ENCODE measurements at places on chromosomes 2 and 18.

DNA sequence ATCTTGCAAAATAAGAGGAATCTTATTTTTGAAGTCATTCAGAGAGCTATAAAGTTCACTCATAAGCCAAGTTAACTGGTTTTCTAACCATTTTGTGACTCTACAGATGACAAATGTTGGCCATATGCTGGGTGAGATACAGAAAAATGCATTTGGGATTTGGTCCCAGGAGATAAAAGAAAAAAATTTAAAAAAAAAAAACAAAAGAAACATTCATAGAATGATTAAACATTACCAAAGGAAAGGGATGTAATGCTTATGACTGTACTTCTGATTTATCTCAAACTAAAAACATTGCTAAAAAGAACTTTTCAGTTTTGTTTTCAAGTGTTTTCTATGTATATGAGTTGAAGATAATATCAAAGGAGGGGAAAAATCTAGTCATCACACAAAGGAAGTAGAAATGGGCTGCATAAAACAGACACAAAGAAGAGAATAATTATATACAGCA, 43.1 kb downstream of the PELI1 start:
- DNase-seq, result no peak
- peak overlapping the region; percentile 41 for H3K4me3 ChIP-seq
- H3K27ac ChIP-seq, result peak overlapping the region; percentile 75
- peaks cover 63% of the 10 kb centered on the region for H3K4me1 ChIP-seq
- H3K36me3 ChIP-seq, result peaks cover 78% of the 10 kb centered on the region

- H3K4me3 ChIP-seq, result no peak overlapping the region
- no peak for DNase-seq
- H3K27ac ChIP-seq, result no peak overlapping the region
- H3K36me3 ChIP-seq, result no peaks in the 10 kb centered on the region
- peaks cover 12% of the 10 kb centered on the region for H3K27me3 ChIP-seq
Measured at GRCh38 chr2:172782506-172783164, 47.0 kb downstream of the RAPGEF4 start.

GRCh38 chr2:98020516-98020915, 24.8 kb upstream of the TMEM131 start:
- H3K36me3 ChIP-seq, result no peaks in the 10 kb centered on the region
- H3K27me3 ChIP-seq, result no peaks in the 10 kb centered on the region
- H3K27ac ChIP-seq, result peak overlapping the region; percentile 9
- no peak for DNase-seq
- H3K4me3 ChIP-seq, result no peak overlapping the region
- peaks cover 43% of the 10 kb centered on the region for H3K4me1 ChIP-seq

GRCh38 chr2:190469771-190470170, 61.6 kb downstream of the MFSD6 start:
- H3K4me3 ChIP-seq, result no peak overlapping the region
- DNase-seq, result no peak
- H3K4me1 ChIP-seq, result peaks cover 47% of the 10 kb centered on the region
- no peaks in the 10 kb centered on the region for H3K27me3 ChIP-seq
- H3K27ac ChIP-seq, result no peak overlapping the region

- no peak for DNase-seq
- H3K27me3 ChIP-seq, result peaks cover 15% of the 10 kb centered on the region
- no peak overlapping the region for H3K4me3 ChIP-seq
- no peak overlapping the region for H3K27ac ChIP-seq
Measured at GRCh38 chr2:75221862-75222261, 22.5 kb upstream of the TACR1 start.
